ENCODE measurements at places on chromosomes 2 and 18. TPM values are rescaled to one million over a fixed set of nuclear protein-coding genes. Genes with fewer than 3 reads are reported as not detected.

DNA sequence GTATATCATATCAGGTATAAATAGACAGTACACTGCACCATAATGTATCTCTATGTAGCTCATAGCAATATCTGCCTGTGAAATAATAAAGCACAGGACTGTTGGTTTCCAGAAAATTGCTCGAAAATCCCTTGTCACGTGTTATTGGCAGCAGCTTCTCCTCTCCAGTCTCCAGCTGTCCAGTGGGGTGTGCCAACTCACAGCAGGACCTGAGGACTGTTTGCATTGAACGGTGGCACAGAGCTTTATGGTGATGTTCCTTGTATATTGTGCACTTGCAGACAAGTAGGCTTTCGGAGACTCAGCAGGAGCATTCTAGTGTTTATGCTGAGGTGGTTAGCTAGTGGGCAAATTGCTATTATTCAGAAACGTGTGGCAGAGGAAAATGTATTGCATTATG lies 182.2 kb upstream of the ATP5MC3 start:
- no peak for DNase-seq

Gene BCL11A
- 48.4 TPM for total RNA-seq

- DNase-seq: no peak
Measured at GRCh38 chr2:230453006-230453405, 37.0 kb downstream of the SP100 start.

Gene LIPG
- total RNA-seq: 1.7 TPM

GRCh38 chr18:56444201-56444600 lies 194.2 kb downstream of the TXNL1 start:
- DNase-seq: no peak

DNA sequence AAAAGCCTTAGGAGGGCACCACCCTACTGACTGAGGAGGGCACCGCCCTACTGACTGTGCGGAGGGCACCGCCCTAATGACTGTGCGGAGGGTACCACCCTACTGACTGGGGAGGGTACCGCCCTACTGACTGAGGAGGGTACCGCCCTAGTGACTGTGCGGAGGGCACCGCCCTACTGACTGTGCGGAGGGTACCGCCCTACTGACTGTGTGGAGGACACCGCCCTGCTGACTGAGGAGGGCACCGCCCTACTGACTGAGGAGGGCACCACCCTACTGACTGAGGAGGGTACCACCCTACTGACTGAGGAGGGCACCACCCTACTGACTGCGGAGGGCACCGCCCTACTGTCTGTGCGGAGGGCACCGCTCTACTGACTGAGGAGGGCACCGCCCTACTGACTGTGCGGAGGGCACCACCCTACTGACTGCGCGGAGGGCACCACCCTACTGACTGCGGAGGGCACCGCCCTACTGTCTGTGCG lies 150.2 kb upstream of the NFATC1 start:
- DNase-seq: no peak

Gene DSC2
- 108 TPM for total RNA-seq

Gene PROKR1
- not detected for total RNA-seq

Gene UGT1A3
- not detected for total RNA-seq

Gene M1AP
- total RNA-seq: 4.9 TPM

DNA sequence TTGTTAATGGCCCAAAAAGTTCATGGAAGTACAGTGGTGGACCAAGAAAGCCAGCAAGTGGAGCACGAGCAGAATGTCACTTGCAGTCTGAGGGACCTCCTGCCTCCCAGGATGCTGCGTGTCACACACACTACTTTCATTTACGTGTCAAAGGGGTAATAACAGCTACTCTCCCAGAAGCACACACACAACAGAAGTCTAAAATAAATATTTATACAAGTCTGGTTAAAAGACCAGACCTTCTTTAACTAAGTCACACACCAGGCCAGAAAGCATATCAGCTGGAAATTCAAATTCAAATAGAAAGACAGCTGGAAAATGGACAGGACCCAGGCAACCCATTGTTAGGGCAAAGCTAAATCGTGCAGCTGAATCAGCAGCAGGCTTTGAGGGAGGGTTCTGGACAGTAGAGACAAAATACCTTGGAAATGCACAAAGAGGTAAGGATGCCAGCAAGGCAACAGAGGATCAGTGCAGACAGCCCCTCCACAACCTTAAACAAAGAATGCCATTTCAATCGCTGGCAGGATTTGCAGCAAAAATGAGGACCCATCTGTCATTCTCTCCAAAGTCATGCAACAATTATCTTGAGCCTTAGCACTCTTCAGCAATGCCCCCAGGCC lies 160.5 kb downstream of the TMEM163 start:
- no peak for DNase-seq

Gene LIMS3
- total RNA-seq: 2.2 TPM

GRCh38 chr2:105777031-105777482 lies 32.3 kb downstream of the NCK2 start:
- DNase-seq: no peak

Gene TUBB6
- total RNA-seq: 450 TPM

Gene SNRPD1
- total RNA-seq: 4.4 TPM

GRCh38 chr2:238146884-238147544 lies 8.5 kb downstream of the KLHL30 start:
- DNase-seq: no peak

- DNase-seq: no peak
Measured at GRCh38 chr2:164655750-164656149, 34.5 kb upstream of the GRB14 start.

Gene CCDC68
- total RNA-seq: 8.1 TPM

- no peak for DNase-seq
Measured at GRCh38 chr2:218733171-218734021, 22.8 kb downstream of the TTLL4 start.

- no peak for DNase-seq
Measured at GRCh38 chr2:132815516-132815915, 145.5 kb upstream of the LYPD1 start.

- DNase-seq: no peak
Measured at GRCh38 chr18:48203288-48203945, 205.8 kb downstream of the ZBTB7C start.

Gene STK16
- 12.8 TPM for total RNA-seq

Measured in vagina (tissue), 2 donors.